ENCODE measurements at places on chromosomes 3 and 15.
A peak's percentile ranks its signal among the peaks of the same experiment; 100 is the strongest.

- DNase-seq = peak; percentile 90
Observed at GRCh38 chr15:77013776-77014131, 18.8 kb downstream of the PSTPIP1 start.

DNA sequence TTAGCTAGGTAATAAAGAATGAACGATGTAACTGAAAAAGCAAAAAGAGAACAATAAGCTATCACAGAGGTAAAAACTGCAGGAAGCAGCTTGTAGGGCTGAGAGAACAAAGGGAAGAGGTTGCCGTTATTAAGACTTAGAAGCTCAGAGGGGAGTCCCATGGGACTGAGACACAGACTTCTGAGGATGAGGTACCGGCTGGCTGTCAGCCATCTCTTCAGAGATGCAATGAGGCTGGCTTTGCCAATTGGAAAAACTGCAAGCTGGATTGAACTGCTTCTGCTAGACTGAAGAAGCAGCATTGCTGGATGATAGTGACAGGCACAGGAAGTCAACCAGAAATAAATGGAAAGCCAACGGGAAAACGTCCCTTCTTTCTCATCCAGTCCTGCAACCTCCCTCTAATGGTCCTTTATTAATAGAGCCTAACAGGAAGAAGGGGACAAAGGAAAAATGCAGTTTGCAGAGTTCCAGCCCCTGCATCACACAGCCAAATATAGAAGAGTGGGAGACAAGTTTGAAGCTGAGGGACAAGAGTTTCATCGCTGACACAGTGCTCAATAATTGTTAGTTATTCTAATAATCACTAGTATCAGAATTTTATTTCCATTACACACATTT, 21.1 kb upstream of the KLHL6 start:
- no peak for DNase-seq

DNA sequence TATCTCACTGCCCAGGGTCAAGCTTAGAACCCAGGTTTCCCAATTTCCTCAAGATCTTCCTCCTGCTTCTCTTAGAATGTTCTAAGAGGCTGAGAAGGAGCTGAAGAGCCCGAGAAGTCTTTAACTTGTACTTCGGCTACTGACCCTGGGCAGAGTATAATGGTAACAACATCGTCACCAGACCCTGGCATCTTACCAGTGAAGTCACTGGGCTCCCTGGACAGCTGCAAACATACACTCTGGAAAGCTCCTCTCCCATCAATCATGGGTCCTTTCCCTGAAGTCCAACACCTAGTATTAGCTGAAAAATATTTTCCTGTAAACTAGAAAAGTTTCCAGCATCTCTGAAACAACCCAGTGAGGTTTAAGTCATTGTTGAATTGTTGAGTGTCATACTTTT, 22.7 kb downstream of the CPEB1 start:
- no peak for DNase-seq

DNA sequence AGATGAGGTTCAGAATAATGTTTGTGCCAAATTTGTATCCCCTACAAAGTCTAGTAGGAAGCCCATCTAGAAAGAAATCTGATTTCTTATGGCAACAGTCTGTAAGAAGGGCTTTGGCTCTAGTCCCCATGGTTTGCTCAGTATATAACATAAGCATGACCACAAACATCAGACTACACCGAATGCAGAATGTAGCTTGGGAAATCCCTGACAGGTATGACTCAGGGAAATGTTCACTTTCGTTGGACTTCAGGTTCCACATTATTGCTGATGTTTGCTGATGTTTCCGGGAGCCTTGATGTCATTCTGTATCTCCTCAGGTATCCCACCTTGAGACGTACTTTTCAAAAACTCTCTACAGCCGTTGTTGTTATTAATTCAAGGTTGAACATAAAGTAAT, 304.4 kb upstream of the TGFBR2 start:
- no peak for DNase-seq

- no peak for DNase-seq
Observed at GRCh38 chr3:129633751-129634481, 27.4 kb upstream of the PLXND1 start.

GRCh38 chr3:8509961-8510360, 8.3 kb downstream of the LMCD1 start:
- DNase-seq = no peak

GRCh38 chr15:85718981-85719380, 75.7 kb downstream of the KLHL25 start:
- DNase-seq = no peak

DNA sequence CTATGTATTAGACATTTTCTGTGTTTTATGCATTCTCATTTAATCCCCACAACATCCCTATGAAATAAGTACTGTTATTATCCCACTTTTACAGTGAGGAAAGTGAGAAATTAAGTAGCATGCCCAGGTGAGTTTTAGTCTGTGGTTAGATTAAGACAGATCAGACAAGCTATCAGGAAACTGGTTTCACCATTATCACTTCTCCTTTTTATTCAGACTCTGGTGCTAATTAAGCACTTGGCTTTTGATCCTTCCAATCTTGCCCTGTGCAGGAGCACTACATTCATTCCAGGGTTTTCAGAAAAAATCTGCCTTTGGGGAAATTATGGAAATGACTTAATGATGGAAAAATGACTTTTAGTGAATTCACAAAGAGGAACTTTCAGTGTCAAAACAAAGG, 115.2 kb downstream of the TMEM108 start:
- no peak for DNase-seq

DNA sequence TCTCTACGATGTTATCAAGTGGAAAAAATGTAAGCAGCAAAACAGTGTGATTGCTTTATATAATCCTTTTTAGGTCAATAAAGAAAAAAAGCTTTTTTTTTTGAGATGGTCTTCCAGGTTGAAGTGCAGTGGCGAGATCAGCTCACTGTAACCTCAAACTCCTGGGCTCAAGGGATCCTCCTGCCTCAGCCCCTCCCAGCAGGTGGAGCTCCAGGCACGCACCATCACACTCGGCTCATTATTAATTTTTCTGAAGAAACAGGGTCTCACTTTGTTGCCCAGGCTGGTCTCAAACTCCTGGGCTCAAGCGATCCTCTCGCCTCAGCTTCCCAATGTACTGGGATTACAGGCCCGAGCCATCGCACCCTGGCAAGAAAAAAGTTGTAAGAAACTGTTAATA, 17.3 kb downstream of the RNF168 start:
- DNase-seq = no peak

DNA sequence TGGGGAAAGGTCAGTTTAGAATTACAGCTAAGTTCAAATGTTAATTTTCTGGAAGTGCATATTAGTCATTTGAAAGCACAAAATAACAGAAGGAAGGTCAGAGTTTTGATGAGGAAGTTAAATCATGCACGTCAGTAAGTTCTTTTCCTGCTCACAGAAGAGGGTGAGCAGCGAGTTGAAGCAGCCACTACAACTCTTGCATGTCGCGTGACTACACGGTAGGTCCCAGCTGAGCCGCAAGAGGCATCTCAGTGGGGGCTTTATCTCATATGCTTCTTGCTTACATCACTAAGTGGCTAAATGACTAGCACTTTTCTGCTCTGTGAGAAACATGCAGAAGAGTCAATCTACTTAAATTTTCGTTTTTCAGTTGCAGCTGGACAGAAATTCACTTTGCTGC, 21.3 kb upstream of the SEC62 start:
- DNase-seq = peak; percentile 55

DNA sequence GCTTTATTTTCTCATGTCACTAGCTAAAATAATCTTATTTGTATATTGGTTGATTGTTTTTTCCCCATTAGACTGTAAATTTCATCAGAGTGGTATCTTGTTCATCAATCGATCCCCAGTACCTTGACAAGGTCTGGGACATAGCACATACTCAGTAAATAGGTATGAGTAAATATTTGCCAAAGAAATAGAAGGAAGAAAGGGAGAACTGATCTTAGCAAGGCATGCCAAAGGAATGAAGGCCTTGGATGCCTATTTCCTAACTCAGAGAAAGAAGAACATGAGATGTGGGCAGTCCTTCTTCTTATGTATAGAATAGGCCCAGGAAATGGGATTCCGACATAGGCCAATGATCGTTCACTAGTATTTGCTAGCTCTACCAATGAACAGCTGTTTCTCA, 54.7 kb downstream of the ISL2 start:
- no peak for DNase-seq

DNA sequence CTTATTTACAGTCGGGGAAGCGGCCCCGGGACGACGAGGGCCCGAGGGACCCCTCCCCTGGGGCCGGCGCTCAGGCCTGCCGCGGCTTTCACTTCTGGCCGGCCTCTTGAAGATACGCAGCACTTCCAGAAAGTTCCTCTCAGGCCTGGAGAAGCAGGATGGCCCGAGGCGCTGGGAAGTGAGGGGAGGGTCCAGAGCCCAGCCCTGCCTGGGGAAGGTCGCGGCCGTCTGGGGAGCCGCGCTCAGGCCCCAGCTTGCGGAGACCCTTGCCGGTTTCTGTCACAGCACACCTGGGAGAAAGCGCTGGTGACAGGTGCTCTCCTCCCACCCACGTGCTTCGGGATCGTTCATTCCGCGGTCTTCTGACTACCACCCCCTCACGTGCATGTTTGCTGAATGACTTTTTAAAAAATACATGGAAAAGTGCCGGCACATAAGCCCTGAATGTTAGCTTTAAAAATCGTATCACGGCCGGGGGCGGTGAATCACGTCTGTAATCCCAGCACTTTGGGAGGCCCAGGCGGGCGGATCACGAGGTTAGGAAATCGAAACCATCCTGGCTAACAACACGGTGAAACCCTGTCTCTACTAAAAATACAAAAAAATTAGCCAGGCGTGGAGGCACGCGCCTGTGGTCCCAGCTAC, 727 bp upstream of the TM2D3 start:
- DNase-seq = peak; percentile 20

GRCh38 chr3:72309661-72310418, 524.9 kb upstream of the PROK2 start:
- no peak for DNase-seq

- DNase-seq = no peak
Observed at GRCh38 chr3:76834657-76835056, 205.2 kb upstream of the ROBO2 start.

GRCh38 chr3:56702490-56703315, 19.6 kb upstream of the TASOR start:
- peak; percentile 21 for DNase-seq

DNA sequence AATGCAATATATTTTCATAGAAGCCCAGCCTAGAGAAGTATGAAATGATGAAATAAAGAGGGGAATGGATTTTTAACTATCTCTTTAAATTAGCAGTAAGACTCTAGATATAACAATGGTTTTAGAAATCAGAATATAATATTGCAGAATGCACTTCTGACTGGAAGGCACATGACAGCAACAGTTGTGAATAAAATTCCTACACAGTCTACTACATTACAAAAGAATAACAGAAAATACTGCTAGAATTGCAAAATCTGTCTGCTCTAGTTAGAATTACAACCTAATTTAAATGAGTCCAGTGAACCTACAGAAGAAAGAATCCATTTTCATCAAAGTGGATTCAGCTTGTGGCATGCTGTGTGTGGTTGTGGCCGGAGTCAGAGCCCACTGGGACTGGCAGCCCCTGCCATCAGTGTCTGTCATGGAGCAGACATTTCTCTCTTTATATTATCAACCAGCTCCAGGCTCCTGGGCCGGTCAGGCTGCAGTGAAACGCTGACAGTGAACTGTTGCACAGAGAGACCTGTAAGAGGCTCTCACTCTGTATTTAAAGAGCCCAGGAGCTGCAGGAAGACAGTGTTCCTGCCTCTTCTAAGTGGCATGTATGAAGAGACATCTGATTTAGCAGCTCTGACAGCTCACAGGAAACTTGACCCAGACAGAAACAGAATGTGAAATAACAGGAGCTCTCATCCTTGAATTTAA, 1523.8 kb upstream of the CADM2 start:
- DNase-seq = no peak

DNA sequence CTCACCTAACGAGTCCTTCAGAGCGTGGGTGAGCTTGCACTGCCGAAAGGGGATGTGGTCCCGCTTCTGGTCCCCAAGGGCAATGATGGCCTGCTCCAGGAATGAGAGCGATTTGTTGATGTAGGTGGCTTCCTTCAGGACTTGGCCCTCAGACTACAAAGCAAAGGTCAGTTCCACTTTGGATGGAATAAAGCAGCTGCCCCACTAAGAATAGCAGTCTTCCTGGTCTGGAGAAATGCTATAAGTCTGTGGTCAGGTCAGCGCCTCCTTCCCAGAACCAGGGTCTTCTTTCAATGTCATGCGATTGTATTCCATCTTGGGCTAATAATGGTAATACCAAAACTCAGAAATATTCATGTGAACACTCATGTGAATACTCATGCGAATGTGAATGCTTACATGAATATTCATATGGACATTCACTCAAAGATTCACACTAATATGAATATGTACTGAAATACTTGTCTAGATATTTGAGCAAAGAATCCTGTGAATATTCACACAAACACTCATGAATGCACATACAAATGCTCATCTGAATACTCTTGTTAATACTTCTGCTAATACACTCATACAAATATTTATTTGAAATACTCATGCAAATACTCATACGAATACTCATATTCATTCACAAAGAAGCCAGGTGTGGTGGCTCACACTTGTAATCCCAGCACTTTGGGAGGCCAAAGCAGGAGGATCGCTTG, 16.7 kb downstream of the KIF9 start:
- no peak for DNase-seq

DNA sequence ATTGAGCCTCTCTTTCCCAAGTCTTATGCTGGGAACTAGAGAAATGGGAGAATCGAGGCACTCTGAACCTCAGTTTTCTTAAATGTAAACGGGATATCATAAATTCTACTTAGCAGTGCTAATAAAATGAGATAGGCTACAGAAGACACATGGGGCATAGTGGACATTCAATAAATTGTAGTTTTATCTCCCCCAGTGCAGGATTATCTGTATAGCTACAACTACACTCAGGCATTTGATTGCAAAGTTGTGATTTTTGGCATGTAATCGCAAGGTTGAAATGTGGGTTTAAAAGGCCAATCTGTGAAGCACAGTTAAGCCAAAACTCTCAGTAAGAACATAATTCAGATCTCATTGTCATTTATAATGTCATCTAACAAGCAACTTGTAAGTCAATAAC, 413.7 kb upstream of the LMCD1 start:
- no peak for DNase-seq

DNA sequence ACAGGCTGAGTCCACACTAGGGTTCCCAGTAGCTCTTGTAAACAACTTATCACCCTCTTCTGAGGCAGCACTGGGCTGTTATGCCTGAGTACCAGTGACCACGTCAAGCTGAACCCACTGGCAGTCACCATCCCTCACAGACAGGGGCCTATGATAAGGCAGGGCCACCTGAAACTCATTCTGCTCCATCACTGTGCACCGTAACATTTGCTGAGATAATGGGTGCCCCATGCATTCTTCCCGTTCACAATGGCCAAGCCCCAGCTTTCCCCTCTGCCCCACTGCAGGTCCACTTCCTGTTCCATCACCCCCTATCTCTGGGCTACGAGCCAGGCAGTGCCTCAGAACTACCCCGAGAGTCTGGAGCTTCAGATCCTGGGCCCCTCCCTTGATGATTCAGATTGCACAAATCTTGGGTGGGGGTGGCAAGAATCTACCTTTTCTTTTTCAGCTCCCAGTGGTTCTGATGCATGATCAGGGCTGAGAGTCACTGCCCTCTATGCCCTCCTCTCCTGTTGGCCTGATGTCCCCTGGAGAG, 158.0 kb downstream of the RAB11A start:
- no peak for DNase-seq

- no peak for DNase-seq
Observed at GRCh38 chr3:134336587-134336986, 37.7 kb downstream of the AMOTL2 start.

GRCh38 chr15:42730135-42730534, 6.8 kb downstream of the CDAN1 start:
- DNase-seq = no peak
